Caudate nucleus (tissue), 63 donors: ENCODE measurements at places on chromosomes 1 and 21.

DNA sequence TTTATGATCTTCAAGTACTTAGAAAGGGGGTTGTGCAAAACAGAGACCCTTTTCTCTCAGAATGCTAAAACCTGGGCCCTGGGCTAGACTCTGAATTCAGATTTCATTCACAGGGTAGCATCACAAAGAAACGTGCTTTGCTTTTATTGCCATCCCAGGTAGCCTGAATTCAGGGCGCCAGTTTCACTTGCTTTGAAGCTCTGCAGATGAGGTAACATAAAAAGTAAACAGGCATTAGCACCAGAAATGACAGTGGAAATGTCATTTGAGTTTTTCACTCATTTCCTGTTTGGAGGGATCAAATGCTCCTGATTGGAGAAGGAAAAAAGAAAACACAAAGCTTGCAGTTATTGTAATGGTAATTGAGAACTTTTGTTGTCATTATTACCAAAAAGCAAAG lies 2.6 kb downstream of the SYPL2 start:
- no peak for DNase-seq

DNA sequence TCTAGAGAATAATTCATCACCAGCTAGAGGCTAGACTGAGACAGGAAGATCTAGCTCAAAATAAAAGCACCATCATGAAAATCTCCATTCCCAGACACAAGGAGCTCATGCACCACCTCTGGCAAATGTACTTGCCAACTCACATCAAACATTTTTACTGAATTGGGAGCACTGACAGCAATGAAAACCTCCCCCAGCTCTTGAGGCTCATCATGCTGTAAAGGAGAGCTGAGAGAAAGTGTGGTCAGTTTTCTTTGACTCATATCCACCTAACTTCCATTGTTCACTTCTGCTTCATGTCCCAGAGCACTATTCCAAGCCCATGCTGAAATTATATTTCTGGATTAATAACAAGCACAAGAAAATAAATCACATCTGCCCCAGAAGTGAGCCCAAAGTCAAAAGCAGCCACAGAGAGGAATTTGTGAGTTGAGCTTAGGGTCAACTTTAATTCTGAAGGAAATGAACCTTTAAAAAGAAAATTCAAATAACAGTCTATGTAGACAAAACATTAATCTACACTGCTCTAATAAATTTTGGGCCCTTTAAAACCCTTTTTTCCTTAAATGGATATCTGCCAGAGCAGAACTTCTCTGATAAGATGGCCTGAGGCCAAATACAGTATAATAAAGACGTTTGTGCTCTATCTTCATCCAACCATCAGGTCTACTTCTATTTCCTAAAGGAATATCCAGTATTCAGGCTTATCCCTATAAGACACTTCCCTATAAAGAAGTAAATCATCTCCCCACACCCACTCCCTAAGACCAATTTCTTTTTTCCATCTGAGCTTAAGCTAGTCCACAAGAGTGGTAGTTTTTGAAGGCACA lies 85.9 kb upstream of the ADAM30 start:
- DNase-seq = no peak

GRCh38 chr1:97603776-97604175 lies 317.1 kb downstream of the DPYD start:
- no peak for DNase-seq

DNA sequence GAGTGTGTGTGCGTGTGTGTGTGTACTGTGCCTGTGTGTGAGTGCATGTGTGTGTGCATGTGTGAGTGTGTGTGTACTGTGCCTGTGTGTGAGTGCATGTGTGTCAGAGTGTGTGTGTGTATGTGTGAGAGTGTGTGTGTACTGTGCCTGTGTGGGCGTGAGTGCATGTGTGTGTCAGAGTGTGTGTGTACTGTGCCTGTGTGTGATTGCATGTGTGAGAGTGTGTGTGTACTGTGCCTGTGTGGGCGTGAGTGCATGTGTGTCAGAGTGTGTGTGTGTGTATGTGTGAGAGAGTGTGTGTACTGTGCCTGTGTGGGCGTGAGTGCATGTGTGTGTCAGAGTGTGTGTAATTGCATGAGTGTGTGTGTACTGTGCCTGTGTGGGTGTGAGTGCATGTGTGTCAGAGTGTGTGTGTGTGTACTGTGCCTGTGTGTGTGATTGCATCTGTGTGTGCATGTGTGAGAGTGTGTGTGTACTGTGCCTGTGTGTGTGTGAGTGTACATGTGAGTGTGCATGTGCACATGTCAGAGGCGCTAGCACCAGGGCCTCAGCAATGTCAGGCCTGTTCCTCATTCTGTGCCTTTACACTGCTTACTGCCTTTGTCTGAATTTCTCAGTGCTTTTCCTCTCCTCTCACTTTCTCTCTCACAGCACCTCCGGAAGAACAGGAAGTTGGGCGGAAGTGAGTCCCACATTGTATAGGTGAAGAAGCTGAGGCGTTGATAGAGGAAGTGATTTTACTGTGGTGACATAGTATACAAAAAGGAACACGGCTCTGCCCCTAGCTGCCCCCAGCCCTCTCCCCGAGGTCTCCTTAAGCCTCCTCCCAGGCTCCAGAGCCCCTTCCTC lies 4.9 kb downstream of the SLC5A9 start:
- no peak for DNase-seq

- DNase-seq = no peak
Measured at GRCh38 chr1:212646588-212646987, 38.0 kb downstream of the ATF3 start.

DNA sequence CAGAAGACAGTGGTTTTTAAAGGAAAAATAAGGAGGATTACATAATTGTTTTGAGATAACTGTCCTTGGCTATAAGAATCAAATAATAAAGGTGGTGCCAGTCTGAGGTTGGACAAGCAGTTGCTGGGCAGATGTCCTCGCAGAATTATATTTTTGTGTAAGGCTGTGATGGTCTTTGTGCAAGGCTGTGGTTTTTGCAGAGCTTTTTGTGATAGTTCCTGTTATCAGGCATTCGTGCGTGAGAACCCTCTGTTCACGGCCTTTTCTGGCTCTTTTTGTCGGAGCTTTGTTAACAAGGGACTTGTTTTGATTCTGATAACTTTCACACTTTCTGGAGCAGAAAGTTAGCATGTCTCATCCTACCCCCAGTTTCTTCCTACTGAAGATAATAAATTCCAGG lies 33.4 kb downstream of the SH3BP5L start:
- DNase-seq = no peak

GRCh38 chr1:224739997-224740684 lies 124.0 kb downstream of the CNIH3 start:
- no peak for DNase-seq

DNA sequence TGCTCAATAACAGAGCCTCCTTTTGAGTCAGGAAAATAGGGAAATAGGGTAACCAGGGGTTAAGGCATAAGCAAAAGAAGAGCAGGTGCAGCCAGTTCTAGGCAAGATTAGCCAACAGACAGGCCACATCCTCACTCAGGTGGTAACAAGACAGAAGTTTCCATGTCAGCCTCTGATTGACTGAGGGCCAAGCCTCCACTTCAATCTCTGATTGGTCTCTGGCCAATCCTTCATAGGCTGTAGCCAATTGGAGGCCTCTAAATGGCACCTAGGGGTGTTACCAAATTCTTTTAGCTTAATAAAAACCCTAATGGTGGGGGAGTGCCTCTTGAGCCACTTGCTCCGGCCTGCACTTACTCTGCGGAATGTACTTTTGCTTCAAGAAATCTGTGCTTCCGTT lies 37.2 kb downstream of the LACTBL1 start:
- DNase-seq = no peak

- no peak for DNase-seq
Measured at GRCh38 chr1:238606896-238607295, 716.2 kb upstream of the ZP4 start.

DNA sequence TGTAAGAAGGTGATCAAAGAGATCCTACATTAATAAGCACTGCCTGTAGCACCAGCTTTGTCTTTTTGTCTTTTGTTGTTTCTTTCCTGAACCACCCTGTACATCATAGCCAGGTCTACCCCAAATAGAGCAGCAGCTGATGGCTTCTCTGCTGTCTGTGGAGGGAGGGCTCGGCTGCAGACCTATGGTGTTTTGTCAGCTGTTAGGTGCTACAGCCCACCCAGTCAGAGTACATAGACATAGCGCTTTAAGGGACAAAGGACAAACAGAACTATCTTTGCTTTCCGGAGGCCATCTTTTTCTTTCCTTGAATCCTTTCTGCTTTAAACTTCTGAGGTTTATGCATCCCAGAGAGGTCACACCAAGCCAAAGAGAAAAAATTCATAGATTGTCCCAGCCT lies 258.1 kb downstream of the ZNF648 start:
- DNase-seq = no peak

GRCh38 chr1:67005068-67005467 lies 48.9 kb downstream of the SLC35D1 start:
- no peak for DNase-seq

DNA sequence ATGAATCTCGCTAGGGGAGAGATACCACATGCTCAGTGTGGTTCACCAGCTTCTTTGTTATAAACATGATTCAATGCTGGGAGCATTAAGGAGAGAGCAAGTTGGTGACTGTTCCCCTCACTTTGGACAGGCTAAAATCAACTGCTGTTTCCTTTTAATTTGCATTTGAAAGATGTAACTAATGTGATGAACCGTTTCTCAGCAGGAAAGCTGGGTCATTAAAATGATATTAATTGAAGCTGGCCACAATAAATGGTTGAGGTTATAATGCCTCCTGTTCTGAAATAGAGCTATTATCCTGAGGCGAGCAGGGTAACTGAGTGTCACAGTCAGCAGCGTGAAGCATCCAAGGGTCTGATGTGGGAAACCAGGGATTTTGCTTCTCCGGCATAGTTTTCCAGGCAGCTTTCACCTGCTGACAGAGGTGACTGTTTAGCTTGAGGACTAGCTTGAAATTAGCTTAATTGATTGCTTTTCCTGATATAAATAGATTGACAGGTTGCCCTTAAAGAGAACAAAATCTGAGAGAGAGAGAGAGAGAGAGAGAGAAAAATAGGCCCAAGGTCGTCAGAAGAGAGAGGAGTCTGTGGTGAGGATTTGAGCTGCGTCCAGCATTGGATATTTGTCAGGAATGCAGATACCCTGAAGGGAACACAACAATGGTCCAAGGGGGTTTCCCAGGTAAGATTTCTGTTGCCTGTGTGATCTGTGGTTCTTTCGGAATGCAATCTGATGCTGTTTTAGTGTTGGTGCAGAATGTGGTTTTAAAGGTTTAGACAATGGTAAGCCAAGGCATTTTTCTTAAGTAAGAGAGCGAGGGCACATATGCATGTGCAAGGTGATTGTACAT lies 209.7 kb downstream of the PATJ start:
- DNase-seq = peak; percentile 1

DNA sequence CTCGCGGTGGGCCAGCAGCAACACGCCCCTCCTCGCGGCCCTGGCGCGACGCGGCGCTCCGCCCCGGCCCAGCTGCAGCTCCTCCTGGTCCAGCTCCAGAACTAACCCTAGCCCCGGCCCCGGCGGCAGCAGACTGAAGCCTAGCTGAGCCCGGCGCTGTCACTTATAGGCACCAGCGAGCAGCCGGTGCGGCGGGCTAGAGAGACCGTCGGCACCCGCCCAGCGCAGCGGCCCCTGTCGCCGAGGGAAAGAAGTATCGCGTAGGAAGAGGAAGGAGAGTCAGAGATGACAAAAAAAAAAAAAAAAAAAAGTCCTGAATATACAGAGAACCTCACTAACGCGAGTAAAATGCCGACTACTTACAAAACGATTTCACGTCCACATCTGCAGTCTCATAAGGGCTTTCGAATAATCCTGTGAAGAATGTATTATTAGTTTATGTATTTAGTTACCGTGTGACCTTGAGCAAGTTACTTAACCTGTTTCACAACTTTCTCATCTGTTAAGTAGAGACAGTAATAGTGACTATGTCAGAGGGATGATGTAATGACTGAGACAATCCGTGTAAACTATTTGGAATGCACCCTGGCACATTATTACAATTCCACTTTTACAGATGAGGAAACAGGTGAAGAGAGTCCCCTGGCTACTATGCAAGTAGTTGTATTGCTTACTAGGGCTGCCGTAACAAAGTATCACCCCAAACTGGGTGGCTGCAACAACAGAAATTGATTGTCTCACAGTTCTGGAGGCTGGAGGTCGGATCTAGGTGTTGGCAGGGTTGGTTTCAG lies at the start of gene SLC9A1:
SLC9A1 (minus strand) TSS at position 135 of the 791 bp plus-strand sequence. CDS start 791 bp downstream, outside the sequence.
- peak; percentile 79 for DNase-seq

DNA sequence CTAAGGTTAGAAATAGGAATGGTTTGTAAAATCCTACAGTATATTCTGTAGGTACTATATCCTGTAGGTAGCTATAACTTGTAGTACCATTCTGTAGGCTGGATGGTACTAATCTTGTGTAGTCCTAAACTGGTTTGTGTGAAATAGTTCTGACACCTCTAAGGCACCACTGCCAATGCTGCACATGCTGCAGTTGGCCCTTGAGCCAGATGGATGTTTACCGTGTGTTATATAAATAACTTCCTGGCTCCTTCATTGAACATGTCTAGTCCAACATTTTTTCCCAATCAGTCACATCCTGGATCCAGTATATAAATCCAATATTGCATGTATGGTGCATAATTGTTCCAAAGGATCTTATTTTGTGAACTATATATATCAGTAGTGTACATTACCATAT lies 89.5 kb upstream of the GNG4 start:
- DNase-seq = no peak

DNA sequence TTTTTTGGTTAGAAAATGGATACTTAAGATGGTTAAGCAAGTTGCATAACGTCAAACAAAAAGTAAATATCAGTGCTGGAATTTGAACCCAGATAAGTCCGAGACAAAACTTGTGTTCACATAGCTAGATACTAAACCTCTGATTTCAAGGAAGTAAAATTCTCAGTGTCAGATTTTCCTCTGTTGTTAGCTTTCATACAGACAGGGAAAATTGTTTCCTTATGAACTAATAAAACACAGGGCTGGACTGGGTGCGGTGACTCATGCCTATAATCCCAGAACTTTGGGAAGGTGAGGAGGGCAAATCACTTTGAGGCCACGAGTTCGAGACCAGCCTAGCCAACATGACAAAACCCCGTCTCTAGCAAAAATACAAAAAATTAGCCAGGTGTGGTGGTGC lies 51.3 kb downstream of the PCNX2 start:
- no peak for DNase-seq

- DNase-seq = no peak
Measured at GRCh38 chr1:67535474-67535873, 105.3 kb upstream of the SERBP1 start.

DNA sequence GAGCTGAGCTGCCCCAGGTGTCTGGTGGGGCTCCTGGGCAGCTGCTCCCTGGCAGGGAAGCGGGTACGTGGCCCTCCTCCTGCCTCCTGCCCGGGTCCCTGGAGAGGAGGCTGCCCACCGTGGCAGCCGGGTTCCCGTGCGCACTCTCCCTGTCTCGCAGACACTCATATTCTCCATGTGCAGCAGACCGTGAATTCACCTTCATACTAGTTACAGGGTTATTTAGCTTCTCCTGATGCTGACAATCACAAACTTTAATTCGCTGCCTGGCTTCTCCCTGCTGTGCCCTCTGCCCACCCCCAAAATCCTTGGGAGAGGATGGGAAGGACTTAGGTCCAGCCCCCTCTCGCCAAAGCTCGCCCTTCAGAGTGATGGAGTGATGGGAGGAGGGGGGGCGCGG lies 95.3 kb downstream of the CASZ1 start:
- DNase-seq = no peak

DNA sequence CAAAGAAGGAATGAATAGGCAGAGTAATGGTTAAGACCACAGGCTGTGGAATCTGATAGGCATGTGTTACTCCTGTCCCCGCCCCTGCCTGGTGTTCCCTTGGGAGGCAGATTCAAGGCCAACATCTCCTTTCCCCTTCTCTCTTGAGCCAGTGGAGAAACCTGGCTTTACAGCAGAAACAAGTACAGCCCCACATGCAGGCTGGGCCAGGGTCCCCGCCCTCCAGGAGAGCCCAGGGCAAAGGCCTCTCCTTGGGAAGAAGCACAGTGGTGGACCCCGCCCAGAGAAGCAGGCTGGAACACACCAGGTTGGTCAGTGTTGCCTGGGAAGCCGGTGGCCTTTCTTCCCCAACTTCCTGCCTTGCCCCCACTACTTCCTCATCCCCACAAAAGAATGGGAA lies 6.8 kb downstream of the C1orf167 start:
- no peak for DNase-seq
